Fibroblast of upper back skin (primary cell): ENCODE measurements at places on chromosomes 7 and 10.
A peak's percentile ranks its signal among the peaks of the same experiment; 100 is the strongest.

DNA sequence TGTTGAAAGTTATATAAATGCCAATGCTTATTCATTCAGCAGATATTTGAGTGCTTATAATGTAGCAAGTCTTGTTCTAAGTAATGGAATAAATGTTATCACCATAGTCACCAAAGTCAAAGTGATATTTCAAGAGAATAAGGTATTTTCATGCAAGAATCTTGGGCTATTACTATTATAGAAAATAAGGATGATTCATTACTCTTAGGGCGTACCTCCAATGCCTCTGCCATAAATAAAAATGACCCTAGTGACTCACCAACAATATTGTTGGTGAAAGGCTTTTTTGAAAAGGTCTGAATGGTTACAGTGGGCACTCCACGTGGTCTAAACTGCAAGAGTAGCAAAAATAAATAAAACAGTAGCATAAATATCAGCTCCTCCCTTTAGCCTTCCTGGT lies 68.4 kb downstream of the RALA start:
- DNase-seq: peak; percentile 61

DNA sequence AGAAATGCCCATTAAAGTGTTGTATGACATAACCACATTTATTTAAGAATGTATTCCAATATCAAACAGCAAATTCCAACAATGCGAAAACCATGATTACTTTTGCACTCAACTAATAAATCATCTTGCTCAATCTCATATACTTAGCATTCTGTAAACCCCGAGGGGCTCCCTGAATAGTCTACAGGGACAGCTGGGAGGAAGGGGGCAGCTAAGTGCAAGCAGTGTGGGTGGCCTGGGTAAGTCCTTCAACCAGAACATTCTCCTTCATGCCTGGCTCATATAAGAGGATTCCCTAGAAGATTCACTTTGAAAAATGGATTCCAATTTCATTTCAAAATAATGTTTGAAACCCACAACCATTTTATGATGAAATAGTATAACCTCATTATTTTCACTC lies 355.5 kb downstream of the CDC14C start:
- peak; percentile 5 for DNase-seq

DNA sequence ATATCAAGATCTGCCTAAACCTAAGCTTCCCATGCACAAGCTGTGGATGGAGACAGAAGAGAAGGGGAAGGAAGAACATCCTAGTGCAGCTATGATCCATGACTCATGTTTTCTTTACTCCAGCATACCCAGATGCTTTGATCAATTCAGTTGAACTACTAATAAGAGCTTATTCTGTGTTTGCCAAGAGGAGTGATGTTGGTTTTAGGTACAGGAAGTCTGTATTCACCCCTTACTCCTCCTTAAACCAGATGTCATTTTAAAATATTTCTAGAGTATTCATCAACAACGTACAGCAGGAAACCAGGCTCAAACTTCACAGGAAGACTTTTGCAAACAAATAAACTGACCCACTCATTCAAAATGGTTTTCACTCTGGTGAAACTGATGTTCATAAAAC lies 29.2 kb downstream of the PANK1 start:
- DNase-seq: peak; percentile 17

GRCh38 chr7:151057506-151057988 lies at the start of gene CDK5:
TSS of gene CDK5 (minus strand) at chr7:151057897. CDS start at chr7:151057848, 49 bp downstream.
- DNase-seq: no peak

- no peak for DNase-seq
These were observed 104.5 kb downstream of the GRM3 start for GRCh38 chr7:86748201-86748600.

GRCh38 chr10:92801978-92802872 lies 46.1 kb upstream of the EXOC6 start:
- DNase-seq: no peak

DNA sequence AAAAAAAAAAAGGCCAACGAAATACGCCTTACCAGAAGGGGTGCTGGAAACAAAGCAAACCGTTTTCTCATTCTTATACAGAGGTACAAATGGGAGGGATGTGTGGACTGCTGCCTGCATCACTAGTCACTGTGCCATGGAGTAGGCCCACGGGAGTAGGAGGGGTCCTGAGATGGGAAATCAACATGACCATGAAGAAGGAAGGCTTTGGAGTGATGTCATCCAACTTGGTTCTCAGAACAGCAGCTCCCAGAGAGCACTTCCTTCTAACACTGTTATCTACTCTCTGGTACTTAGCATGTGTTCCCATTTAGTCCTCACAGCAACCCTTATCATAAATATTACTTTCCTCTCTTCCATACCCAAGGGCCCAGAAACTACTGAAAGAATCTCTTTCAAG lies 60.0 kb upstream of the LRGUK start:
- DNase-seq: no peak
